ENCODE measurements at places on chromosomes 4 and X.

GRCh38 chr4:24265989-24266388, 318.4 kb downstream of the DHX15 start:
- no peak overlapping the region for H3K4me3 ChIP-seq
- H3K27ac ChIP-seq: no peak overlapping the region
- H3K27me3 ChIP-seq: no peaks in the 10 kb centered on the region
- no peak for DNase-seq
- no peaks in the 10 kb centered on the region for H3K36me3 ChIP-seq

GRCh38 chr4:173860094-173860493, 330.1 kb upstream of the HAND2 start:
- DNase-seq: no peak
- H3K4me1 ChIP-seq: no peaks in the 10 kb centered on the region
- H3K27ac ChIP-seq: no peak overlapping the region
- H3K27me3 ChIP-seq: no peaks in the 10 kb centered on the region
- H3K36me3 ChIP-seq: no peaks in the 10 kb centered on the region
- H3K4me3 ChIP-seq: no peak overlapping the region

DNA sequence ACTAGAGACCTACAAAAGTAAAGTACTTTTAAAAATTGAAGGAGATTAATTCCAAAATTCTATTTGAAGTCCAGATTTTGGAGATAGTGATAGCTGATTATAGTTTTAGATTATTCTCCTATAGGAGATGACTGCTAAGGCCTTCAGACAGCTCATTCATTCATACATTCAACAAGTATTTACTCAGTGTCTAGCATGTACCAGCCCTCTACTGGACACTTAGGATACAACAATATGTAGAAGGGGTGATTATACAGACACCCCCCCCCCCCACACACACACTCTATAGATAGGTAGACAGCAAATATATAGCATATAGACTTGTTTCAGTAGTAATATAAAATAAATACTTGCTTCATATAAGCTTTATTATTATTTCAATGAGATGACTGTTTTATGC, 60.4 kb upstream of the TAF9B start:
- no peak overlapping the region for H3K27ac ChIP-seq
- no peak overlapping the region for H3K4me3 ChIP-seq
- no peaks in the 10 kb centered on the region for H3K27me3 ChIP-seq
- no peaks in the 10 kb centered on the region for H3K4me1 ChIP-seq
- DNase-seq: no peak
- H3K36me3 ChIP-seq: no peaks in the 10 kb centered on the region

GRCh38 chr4:2337896-2338295, 76.0 kb upstream of the MXD4 start:
- H3K36me3 ChIP-seq: no peaks in the 10 kb centered on the region
- no peaks in the 10 kb centered on the region for H3K27me3 ChIP-seq
- no peak for DNase-seq
- H3K27ac ChIP-seq: no peak overlapping the region

DNA sequence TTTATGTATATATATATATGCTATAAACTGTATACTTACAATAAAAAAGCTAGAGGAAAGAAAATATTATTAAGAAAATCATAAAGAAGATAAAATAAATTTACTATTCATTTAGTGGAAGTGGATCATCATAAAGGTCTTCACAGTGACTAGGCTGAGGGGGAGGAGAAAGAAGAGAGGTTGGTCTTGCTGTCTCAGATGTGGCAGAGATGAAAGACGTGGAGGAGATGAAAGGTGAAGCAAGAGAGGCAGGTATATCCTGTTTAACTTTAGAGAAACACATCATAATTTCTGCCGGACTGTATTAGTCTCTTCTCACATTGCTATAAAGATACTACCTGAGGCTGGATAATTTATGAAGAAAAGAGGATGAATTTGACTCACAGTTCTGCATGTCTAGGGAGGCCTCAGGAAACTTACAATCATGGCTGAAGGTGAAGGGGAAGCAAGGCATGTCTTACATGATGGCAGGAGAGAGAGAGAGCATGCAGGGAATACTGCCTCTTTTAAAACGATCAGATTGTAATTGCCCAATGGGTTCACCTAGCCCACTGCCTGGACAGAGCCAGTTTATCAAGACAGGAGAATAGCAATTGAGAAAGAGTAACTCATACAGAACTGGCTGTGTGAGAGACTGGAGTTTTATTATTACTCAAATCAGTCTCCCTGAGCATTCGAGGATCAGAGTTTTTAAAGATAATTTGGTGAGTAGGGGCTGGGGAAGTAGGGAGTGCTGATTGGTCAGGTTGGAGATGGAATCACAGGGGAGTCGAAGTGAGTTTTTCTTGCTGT, 22.1 kb upstream of the RRAGB start:
- H3K4me3 ChIP-seq: no peak overlapping the region
- no peaks in the 10 kb centered on the region for H3K4me1 ChIP-seq
- no peak for DNase-seq
- no peaks in the 10 kb centered on the region for H3K27me3 ChIP-seq
- no peak overlapping the region for H3K27ac ChIP-seq

DNA sequence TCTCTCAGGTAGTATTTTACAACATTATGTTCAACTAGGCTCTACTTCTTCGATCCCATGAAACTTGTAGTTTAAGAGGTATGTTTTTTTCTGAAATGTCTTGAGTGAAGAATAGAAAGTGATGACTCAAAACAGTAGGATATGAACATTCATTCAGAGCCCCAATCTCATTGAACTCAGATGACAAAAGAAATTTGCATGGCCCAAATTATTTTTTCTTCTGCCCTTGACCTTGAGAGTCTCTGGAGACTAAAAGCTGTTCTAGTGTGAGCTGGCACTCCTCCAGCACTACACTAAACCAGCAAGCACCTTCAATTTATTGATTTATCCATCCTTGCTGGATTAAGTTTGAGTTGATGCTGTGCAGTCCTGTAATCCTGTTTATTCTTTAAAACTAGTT, 4.0 kb downstream of the DCLK2 start:
- no peak for DNase-seq
- peaks cover 23% of the 10 kb centered on the region for H3K4me1 ChIP-seq
- no peaks in the 10 kb centered on the region for H3K36me3 ChIP-seq
- H3K27ac ChIP-seq: 0 out of 2 replicates have a peak overlapping the region, but pooled peaks have one; percentile 34
- no peak overlapping the region for H3K4me3 ChIP-seq

- H3K36me3 ChIP-seq: no peaks in the 10 kb centered on the region
- no peak for DNase-seq
- H3K4me1 ChIP-seq: no peaks in the 10 kb centered on the region
- H3K4me3 ChIP-seq: no peak overlapping the region
- H3K27ac ChIP-seq: no peak overlapping the region
- H3K27me3 ChIP-seq: no peaks in the 10 kb centered on the region
Measured at GRCh38 chr4:43357252-43357974, 464.9 kb downstream of the GRXCR1 start.

GRCh38 chrX:77065896-77066295, 381.3 kb upstream of the FGF16 start:
- no peak for DNase-seq
- no peaks in the 10 kb centered on the region for H3K4me1 ChIP-seq
- no peaks in the 10 kb centered on the region for H3K36me3 ChIP-seq
- no peaks in the 10 kb centered on the region for H3K27me3 ChIP-seq

DNA sequence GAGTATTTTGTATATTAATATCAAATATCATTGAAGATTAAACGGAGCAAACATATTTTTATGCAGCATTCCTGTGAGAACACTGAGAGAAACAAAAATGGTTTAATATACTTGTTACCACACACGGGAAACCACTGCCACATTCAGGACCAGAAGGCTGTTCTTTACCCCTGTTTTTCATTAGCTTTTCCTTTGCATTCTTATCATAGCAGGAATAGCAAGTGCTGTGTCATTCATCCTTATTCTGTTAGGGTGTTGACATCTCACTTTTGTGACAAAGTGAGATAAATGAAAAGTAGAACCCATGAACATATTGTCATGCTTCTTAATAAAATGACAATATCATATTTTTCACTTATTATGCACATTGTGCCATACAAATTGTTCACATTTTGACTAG, 212.4 kb upstream of the NDST4 start:
- DNase-seq: no peak
- H3K4me3 ChIP-seq: no peak overlapping the region
- H3K27me3 ChIP-seq: no peaks in the 10 kb centered on the region
- H3K36me3 ChIP-seq: no peaks in the 10 kb centered on the region
- no peaks in the 10 kb centered on the region for H3K4me1 ChIP-seq

DNA sequence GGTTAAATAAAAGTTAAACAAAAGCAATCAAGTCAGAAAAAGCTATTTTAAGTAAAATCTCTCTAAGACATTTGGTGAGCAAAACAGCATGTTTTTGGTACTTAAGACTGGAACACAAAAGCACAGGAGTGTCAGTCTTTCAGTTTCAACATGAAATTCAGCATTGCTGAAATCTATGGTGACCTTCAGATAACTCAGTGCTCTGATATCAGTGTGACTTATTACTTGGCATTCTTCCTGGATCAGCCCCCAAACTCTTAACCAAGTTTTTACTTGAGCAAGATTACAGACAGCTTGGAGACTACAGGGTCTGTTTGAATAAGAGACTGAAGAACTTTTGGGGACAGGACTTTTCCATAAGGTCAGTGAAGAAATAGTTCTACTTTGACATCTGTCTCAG, 437.2 kb downstream of the RAPGEF2 start:
- no peaks in the 10 kb centered on the region for H3K27me3 ChIP-seq
- no peak for DNase-seq
- H3K36me3 ChIP-seq: no peaks in the 10 kb centered on the region
- H3K4me1 ChIP-seq: no peaks in the 10 kb centered on the region
- no peak overlapping the region for H3K27ac ChIP-seq
- no peak overlapping the region for H3K4me3 ChIP-seq

DNA sequence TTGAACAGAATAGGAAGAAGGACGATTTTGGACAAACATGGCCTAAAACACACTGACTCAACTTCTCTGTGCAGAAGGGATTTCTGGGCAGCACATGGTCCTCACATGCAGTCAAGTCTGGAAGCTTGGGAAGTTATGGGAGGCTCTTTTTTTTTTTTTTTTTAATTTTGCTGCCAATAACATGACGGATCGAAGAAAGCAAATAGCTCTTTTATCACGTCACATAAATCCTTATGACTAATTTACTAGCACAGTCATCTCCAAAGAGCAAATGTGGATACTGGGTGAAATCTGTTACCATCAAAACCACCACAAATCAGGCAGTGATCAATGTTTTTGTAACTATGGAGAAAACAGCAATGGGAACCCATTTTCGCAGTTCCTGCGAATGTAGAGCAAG, 193.3 kb upstream of the FAM9B start:
- no peaks in the 10 kb centered on the region for H3K27me3 ChIP-seq
- no peak overlapping the region for H3K27ac ChIP-seq
- no peaks in the 10 kb centered on the region for H3K36me3 ChIP-seq
- H3K4me1 ChIP-seq: no peaks in the 10 kb centered on the region

DNA sequence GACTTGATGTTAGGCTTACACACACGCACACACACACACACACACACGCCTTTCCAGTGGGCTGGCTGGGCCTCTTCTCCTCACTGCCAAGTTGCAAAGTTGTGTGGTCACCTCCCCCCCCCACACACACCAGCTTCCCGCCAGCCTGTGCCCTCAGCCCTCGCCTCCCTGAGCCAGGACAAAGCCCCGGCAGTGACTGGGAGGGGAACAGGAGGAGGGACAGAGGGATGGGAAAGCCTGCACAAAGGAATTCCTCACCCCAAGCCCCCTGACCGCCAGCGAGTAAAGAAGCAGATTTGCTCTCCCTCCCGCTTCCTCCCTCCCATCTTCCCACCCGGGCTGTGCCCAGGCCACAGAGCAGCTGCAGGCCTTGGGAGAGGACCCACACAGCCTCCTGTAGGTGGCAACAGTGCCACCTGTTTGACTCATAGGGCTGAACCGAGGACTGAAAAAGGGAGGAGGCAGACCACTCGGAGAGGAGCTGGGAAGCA, at the start of gene GDPD2:
Gene GDPD2 (plus strand): TSS at position 464 of the 491 bp plus-strand sequence. CDS start 1,671 bp downstream, outside the sequence.
- DNase-seq: no peak
- H3K36me3 ChIP-seq: no peaks in the 10 kb centered on the region
- no peaks in the 10 kb centered on the region for H3K27me3 ChIP-seq
- no peaks in the 10 kb centered on the region for H3K4me1 ChIP-seq
- no peak within 1 kb of the TSS for H3K27ac ChIP-seq
- no peak within 1 kb of the TSS for H3K4me3 ChIP-seq

DNA sequence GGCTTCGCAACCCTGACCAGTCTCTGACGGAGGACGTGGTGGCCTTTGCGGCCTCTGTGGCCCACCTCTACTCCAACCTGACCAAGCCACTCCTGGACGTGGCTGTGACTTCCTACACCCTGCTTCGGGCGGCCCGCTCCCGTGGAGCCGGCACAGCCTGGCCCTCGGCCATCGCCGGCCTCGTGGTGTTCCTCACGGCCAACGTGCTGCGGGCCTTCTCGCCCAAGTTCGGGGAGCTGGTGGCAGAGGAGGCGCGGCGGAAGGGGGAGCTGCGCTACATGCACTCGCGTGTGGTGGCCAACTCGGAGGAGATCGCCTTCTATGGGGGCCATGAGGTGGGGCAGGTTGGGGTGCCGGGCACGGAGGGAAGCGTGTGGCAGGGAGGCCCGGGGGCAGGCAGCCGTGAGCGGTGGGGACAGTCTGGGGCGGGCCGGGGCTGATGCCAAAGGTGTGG, 1.2 kb downstream of the ABCD1 start:
- peak overlapping the region; percentile 80 for H3K4me3 ChIP-seq
- H3K36me3 ChIP-seq: peaks cover 8% of the 10 kb centered on the region
- no peaks in the 10 kb centered on the region for H3K27me3 ChIP-seq
- peak overlapping the region; percentile 92 for H3K27ac ChIP-seq
- H3K4me1 ChIP-seq: peaks cover 24% of the 10 kb centered on the region

GRCh38 chr4:12573716-12574115, 910.4 kb downstream of the RAB28 start:
- H3K4me1 ChIP-seq: no peaks in the 10 kb centered on the region
- no peak for DNase-seq
- no peak overlapping the region for H3K27ac ChIP-seq
- H3K36me3 ChIP-seq: no peaks in the 10 kb centered on the region

DNA sequence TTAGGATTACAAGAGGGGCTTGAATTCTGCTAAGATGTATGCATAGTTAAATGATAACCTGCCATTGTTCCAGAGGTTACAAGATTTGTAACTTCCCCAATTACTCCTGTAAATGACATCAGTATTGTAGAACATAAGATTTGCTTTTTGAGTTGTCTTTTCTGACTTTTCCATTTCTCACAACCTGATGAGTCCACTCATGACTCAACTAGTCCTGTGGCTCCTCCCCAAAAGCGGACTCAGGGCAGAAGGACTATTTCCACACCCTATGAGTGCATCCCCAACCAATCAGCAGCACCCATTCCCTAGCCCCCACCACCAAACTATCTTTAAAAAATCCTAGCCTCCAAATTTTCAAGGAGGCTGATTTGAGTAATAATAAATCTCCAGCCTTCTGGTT, 54.7 kb downstream of the HOPX start:
- DNase-seq: no peak
- H3K27ac ChIP-seq: no peak overlapping the region
- no peaks in the 10 kb centered on the region for H3K27me3 ChIP-seq

DNA sequence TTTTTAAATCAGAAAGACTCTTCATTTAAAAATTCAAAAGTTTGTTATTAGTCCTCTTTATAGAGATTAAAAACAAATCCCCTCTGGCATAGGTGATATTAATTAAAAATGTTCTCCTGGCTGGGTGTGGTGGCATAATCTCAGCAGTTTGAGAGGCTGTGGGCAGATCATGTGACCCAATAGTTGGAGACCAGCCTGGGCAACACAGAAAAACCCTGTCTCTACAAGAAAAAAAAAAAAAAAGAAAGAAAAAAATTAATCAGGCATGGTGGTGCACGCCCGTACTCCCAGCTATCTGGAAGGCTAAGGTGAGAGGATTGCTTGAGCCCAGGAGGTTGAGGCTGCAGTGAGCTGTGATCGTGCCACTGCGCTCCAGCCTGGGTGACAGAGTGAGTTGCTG, 38.9 kb downstream of the RASGEF1B start:
- H3K27ac ChIP-seq: no peak overlapping the region
- no peaks in the 10 kb centered on the region for H3K27me3 ChIP-seq
- no peak for DNase-seq
- H3K4me1 ChIP-seq: no peaks in the 10 kb centered on the region

All from Panc1 (cell line).